ENCODE measurements at places on chromosomes 4 and X.
A peak's percentile ranks its signal among the peaks of the same experiment; 100 is the strongest.

GRCh38 chr4:20592663-20593062, 107.6 kb upstream of the PACRGL start:
- no peak for DNase-seq

DNA sequence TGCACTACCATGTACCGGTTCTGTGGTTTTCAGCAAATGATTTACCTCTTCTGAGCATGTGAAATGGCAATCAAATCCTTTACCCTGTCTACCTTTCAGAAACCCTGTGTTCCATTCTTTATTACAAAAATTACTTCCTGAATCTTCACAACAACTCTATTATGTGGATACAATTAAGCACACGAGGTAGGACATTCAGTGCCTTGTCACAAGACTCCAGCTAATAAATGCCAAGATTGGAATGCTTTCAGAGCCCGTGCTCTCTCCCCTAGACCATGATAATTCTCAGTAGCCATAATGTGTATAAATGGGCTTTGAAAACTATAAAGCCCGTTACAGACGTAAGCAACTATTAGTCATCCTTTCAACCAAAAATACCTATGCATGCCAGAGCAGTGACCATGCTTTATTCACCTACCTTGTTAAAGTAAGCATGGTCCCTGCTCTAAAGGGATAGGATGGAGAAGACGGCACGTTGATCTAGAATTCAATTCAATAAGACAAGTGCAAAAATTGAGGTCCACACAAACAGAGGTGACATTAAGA, 2.4 kb downstream of the RXFP1 start:
- DNase-seq, result no peak

DNA sequence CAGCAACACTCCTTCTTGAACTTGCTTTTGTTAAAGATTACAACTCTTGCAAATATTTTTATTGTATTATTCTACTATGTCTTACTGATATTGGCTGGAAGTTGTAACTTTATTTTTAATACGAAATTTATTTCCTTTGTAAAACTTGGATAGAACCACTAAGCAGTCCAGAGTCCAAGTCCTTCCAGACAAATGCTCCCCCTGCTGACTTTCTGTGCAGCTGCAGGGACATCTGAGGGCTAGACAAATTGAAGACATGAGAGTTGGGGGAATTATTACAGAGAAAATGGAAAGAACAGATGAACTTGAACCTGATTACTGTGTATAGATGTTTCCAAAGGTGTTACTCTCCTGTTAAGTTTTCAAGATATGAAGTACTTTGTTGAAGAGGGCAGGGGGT, 238.8 kb downstream of the GRIA3 start:
- no peak for DNase-seq

DNA sequence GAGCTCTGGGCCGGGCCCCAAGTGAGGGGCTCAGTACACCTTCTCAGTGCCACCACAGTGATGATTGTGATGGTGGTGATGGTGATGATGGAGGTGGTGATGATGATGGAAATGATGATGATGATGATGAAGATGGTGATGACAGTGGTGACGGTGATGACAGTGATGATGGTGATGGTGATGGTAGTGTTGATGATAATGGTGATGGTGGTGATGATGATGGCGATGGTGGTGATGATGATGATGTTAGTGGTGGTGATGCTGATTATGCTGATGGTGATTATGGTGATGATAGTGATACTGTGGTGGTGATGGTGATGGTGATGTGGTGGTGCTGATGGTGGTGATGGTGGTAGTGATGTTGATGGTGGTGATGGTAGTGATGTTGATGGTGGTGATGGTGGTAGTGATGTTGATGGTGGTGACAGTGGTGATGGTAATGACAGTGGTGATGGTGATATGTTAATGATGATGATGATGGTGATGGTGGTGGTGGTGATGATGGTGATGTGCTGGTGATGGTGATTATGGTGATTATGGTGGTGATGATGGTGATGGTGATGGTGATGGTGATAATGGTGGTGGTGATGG, 29.9 kb downstream of the HMX1 start:
- DNase-seq, result no peak

DNA sequence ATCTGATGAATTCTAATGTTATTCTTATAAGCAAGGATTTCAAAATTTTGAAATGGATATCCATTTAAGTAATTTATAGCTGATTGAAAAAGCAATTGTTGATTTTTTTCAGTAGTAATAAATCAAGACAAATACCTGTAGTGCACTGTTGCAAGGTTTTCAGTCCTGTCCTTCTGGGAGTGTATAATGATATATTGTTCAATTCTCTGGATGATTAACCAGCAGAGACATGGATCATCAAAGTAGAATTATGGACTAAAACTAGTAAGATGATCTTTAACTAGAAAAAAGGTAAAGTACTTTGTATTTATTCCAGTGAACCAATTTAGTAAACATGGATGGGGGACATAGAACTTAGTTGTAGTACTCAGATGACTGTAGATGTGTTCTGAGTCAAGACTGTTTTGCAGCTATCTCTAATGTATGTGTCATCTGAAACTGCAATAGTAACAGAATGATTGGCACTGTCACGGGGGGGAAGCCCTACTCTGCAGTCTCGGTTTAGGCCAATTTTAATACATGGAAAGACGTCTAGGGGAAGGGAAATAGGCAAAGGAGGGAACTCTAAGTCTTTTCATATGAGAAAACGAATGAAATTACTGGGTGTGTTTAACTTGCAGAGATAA, 121.9 kb downstream of the GLRA3 start:
- DNase-seq, result no peak

DNA sequence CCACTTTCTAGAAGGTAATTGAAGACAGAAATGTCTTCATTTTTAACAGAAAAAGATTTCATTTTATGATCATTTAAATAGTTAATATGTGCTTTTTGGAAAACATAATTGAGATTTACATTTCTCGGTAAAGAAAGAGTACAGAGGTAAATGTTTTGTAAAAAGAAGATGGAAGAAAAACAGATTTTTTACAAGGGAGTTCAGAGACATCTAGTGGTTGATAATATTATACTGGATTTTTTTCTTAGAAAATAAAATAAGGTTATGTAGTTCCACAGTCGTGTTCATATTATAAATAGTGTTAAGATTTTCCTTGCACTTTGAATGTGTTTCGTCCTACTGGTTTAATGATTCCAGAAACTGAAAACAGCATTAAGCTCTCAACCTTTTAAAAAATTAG, 60.6 kb downstream of the SMARCA1 start:
- no peak for DNase-seq

- DNase-seq, result no peak
Measured at GRCh38 chrX:45847961-45848360, 647.3 kb upstream of the DIPK2B start.

- DNase-seq, result peak; percentile 90
Measured at GRCh38 chr4:4492161-4492847, 49.5 kb downstream of the STX18 start.

GRCh38 chr4:154039435-154040343, 250.8 kb upstream of the SFRP2 start:
- DNase-seq, result no peak

- no peak for DNase-seq
Measured at GRCh38 chrX:47278691-47279090, 45.9 kb downstream of the USP11 start.

GRCh38 chr4:168831585-168831918, 178.5 kb downstream of the CBR4 start:
- DNase-seq, result no peak

- DNase-seq, result no peak
Measured at GRCh38 chr4:128682942-128683666, 126.4 kb upstream of the JADE1 start.

All from inflammatory macrophage treated with lipopolysaccharide for 4 hours (primary cell).